ENCODE measurements at places on chromosomes 2 and 18.

- peak; percentile 19 for DNase-seq
Measured at GRCh38 chr2:17757321-17757720, 3.4 kb downstream of the GEN1 start.

DNA sequence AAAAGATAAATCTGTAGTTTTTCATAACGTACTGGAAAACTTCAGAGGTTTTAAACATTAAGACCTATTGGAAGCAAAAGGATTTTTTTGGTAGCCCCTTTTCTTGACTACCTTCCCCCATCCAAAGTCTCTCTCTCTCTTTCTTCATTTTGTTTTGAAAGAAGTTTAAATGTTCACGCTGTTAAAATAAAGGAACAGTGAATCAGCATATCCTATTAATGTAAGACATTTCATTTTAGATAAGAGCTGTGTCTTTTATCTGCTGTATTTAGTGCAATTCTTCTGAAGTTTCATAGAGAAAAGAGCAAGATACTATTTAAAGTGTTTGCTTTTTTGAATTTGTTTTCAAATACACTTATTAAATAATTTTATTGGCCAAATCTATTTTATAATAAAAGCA, 205.5 kb upstream of the POU3F3 start:
- no peak for DNase-seq

DNA sequence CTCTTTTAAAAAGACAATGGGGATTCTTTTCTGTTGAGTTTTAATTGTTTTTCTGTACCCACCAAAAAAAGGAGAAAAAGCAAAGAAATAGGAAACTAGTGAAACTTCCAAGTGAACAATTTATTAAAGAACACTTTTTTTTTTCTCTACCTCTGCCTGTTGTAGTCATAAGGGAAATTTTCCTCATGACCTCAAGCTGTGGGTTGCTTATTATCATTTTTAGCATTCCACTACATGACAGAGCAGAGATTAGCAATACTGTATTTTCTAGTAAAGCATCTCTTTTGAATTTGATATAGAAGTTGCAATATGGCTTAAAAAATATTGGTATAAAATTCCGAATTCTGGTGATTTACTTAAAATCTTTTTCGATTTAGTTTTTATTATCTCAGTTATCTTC, 87.9 kb upstream of the LRRTM1 start:
- DNase-seq, result no peak

GRCh38 chr2:179532863-179533278, 268.2 kb upstream of the SESTD1 start:
- no peak for DNase-seq

- no peak for DNase-seq
Measured at GRCh38 chr2:235555371-235555770, 61.5 kb downstream of the AGAP1 start.

GRCh38 chr2:217906798-217907197, 96.0 kb downstream of the TNS1 start:
- DNase-seq, result no peak

DNA sequence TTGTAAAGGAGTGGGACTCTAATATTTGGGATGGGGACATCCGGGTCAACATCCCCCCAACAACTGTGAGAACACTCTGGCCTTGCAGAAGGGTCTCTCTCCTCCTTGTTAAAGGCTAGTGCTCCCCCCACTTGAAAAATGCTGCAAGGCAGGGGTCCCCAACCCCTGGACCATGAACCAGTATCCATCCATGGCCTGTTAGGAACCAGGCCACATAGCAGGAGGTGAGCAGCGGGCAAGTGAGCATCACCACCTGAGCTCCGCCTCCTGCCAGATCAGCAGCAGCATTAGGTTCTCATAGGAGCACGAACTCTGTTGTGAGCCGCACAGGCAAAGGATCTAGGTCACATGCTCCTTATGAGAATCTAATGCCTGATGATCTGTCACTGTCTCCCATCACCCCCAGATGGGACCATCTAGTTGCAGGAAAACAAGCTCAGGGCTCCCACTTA, 243.9 kb upstream of the ID2 start:
- DNase-seq, result no peak

GRCh38 chr2:23469142-23469540, 84.2 kb downstream of the KLHL29 start:
- DNase-seq, result no peak

GRCh38 chr18:79624356-79625170, 55.0 kb upstream of the CTDP1 start:
- no peak for DNase-seq

- DNase-seq, result no peak
Measured at GRCh38 chr18:72940509-72940908, 72.7 kb upstream of the NETO1 start.

All from hepatocyte (in vitro differentiated cells).